Fibroblast of the conjunctiva (primary cell): ENCODE measurements at places on chromosomes 3 and 15.

DNA sequence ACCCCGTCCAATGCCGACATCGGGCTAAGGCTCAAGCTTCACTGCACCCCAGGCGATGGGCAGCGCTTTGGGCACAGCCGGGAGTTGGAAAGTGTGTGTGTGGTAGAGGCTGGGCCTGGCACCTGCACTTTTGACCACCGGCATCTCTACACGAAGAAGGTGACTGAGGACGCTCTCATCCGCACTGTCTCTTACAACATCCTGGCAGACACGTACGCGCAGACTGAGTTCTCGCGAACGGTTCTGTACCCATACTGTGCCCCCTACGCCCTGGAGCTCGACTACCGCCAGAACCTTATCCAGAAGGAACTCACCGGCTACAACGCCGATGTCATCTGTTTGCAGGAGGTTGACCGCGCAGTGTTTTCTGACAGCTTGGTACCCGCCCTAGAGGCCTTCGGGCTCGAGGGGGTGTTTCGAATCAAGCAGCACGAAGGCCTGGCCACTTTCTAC, 1.0 kb downstream of the PDE12 start:
- DNase-seq = no peak

GRCh38 chr15:48939648-48940047, 24.1 kb downstream of the SHC4 start:
- peak; percentile 89 for DNase-seq

- no peak for DNase-seq
Observed at GRCh38 chr3:129015388-129016105, 14.4 kb downstream of the EFCC1 start.

- no peak for DNase-seq
Observed at GRCh38 chr3:159028706-159029105, 226.9 kb downstream of the MFSD1 start.

DNA sequence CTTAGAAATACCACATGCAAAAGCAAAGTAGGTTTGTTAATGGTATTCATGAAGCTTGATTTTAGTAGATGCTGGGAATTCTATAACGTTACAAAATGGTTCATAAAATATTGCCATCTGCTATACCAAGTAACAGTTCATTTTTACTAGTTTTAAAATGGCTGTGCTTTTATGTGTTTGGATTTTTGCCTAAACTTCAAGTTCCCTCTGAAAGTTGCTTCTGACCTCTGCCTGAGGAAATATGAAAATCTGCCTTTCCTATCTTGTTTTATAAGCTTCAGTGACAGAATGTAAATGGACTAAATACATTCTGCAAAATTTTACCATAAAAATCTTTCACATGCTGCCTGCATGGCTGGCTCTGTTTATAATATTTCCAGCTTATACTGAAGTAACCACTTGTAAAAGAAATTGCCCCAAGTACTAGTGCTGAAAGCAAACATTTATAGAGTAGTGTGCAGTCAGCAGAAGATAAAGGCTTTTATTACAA, 560.7 kb upstream of the ROBO2 start:
- no peak for DNase-seq

- no peak for DNase-seq
Observed at GRCh38 chr15:33148129-33148751, 46.3 kb downstream of the FMN1 start.

- peak; percentile 65 for DNase-seq
Observed at GRCh38 chr3:151301787-151302186, 14.8 kb downstream of the GPR87 start.

GRCh38 chr3:141998669-141999290, 122.3 kb downstream of the ATP1B3 start:
- DNase-seq = peak; percentile 1

GRCh38 chr3:46300461-46300789, 53.5 kb upstream of the CCR2 start:
- DNase-seq = no peak

DNA sequence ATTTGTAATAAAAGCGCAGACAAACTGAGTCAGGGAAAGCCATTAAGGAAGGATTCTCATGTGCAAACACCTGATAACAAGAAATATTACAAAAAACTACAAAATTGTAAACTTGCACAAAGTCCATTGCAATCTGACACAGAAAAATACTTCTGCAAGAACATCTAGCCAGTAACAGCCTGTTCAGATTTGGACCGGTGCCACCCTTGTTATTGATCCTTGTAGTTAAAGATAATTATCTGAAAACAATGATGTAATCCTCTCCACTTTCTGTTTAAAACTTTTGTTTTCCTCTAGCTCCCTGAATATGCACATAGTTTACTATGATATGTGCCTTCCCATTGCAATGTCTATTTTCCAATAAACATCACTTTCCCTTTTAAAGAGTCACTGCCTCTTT, 1090.2 kb downstream of the PLOD2 start:
- DNase-seq = no peak

DNA sequence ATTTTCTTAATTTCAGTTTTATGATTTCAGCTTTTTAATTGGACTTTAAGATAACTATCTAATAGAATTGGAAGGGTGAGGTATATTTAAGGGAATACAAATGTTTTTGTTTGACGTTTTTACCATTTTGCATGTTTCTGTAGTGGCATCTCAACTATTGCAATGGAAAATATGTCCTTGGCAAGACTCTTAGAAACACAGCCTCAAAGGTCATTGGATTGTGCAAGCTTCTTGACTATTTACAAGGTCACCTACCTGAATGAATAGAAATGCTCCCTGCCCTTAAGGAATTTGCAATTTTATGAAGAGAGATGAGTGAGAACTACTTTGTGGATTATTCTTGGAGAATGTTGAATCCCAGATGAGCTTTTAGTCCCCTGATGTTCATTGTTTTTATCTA, 43.1 kb downstream of the ITPR1 start:
- no peak for DNase-seq

DNA sequence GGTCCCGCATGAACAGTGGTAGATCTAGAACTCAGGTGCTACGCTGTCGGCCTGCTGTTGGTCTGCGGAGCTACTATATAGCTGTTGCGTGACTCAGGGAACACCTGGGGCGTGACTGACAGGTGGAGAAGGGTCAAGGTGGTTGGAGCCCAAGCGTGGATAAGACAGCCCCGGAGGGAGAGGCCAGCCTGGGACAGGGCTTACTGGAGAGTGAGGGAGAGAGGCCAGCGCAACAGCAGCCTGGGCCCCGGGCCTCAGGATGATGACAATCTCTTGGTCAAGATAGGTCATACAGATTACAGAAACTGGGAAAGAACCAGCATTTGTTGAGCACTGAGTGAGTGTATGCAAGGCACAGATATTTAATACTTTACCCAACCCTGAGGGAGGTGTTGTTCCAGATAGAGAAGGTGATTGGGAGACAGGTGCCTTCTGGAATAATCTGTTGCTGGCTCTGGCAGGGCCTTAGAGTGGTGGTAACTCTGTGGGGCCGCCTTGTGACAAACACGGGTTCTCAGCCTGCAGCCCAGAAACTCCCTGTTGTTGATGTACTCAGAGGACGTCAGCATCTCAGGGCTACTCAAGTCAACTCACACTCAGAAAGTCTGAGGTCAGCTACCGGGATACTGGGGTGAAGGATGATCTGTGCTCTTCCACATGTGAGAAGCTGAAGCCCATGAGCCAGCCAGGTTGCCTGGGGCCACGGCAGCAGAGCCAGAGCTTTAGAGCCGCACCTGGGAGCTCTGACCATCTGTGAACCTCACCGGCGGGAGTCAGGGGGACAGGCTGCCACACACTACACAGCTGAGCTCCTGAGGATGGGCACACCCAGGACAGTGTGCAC, 265.4 kb upstream of the HES1 start:
- no peak for DNase-seq

DNA sequence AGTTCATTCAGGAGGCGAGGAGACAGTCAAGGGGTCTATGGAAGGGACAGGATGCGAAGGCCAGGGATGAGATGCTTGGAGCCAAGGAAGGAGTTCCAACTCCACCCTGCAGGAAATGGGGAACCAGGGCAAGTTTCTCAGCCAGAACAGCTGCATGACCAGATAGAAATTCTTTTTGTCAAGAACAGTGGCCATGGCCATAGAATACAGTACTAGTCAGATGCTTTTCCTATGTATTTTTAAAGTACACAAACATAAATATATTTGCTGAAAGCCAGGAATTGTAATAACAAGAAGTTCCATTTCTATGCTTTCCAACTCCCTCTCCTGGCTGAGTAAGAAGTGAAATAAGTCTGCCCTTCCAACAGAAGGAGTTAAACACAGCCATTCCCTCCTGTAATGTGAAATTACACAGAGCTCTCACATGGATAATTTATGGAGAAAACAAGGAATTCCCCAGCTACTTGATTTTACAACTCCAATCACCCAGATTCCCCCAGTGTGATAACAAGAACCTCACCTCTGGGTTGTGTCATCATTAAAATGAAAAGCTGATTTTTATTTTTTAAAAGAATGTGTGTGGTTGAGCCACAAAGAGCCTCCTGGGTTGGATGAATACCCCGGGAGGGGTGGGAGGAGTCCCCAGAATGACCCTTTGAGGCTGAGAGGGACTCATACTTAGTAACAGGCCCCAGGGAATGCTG, 124.6 kb upstream of the ARHGEF3 start:
- no peak for DNase-seq

GRCh38 chr3:49359623-49360022, 1.5 kb upstream of the GPX1 start:
- no peak for DNase-seq

- DNase-seq = no peak
Observed at GRCh38 chr3:176855901-176856486, 341.3 kb downstream of the TBL1XR1 start.

DNA sequence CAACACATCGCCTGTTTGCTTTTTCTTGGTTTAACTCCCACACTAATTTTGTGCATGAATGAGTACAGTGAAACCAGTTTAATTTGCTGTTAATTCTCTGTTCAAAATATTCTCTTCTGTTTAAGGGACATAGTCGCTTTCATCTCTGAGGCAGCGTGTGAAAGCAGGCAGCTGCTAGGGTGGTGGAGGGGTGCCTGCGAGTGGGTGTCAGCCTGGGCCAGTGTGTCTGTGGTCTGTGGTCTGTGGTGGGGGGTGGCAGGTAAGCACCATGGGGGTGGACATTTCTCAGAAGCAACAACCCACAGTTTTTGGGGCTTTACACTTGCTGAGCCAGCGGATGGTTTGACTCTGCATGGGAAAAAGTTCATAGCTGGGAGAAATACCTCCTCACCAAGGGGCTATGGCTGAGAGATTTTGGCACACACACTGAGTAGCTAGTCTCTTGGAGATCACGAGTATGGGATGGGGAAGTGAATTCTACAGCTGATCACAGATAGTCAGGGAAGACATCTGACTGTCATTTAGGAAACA, 109.2 kb downstream of the EPHB1 start:
- DNase-seq = no peak

DNA sequence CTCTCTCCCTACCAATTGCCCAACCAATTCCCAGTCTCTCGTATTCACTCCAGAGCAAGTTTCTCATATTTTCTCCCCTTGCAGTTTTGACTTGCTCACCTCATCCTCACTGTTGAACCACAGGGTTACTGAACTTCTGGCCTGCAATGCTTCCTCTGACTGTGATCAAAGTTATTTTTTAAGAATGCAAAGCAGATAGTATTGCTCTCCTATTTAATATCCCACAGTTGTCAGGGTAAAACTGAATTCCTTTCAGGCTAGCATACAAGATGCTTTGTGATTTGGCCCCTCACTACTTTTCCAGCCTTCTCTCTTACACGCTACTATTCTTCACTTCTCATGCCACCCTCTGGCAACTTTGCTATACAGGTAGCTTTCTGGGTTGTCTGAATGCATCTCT, 80.9 kb downstream of the LRRFIP2 start:
- no peak for DNase-seq

DNA sequence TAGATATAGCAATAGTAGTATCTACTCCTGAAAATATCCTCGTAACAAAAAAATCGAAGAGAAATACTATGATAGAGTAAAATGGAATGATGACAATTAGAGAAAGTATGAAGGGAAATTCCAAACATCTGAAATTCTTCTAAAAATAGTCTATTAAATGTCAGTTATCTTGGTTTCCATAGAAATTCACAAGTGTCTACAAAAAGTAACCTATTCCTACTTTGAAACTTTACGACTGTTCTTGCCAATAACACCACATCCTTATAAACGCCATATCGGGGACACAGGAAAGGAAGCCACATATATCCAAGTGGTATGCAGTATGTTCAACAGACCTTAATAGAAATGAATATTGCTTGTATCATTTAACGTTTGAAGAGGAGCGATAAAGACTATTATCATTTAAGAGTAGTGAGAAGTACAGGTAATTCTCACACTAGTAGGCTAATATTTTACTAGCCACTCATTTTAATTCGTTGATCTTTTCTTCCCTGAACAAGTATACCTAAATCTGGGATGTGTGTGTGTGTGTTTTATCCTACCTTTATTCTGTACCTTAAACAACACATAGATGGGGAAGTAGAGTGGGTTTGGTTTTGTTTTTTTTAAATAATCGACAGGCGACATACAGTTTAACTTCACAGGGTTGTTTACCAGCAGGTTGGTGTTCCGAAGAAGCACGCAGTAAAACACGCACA, 1.2 kb downstream of the GPR176 start:
- peak; percentile 68 for DNase-seq

- no peak for DNase-seq
Observed at GRCh38 chr3:172182797-172183196, 143.4 kb downstream of the FNDC3B start.

- no peak for DNase-seq
Observed at GRCh38 chr3:11583638-11584046, 60.1 kb downstream of the VGLL4 start.
